Hypothalamus (tissue), 51 donors: ENCODE measurements at places on chromosomes 16 and 17.

GRCh38 chr17:40598619-40599467, 33.6 kb upstream of the CCR7 start:
- DNase-seq: no peak

DNA sequence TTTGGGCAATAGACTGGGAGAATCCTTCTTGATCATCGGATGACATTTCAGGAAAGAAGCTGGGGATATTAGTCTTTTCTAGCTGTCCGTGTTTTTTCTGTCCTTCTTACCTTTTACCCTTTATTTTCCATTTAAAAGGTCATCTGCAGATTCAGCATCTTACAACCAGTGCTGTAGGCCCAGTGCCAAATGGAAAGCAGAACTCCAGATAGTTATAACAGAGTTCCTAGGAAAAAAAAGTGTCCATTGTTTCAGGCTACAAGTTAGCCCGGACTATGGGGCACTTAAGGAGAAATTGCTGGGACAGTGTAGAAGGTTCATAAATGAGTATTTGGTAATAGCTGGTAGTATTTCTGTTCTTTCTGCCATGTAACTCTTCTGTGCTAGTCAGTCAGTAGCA, 28.4 kb downstream of the LDHD start:
- DNase-seq: no peak

DNA sequence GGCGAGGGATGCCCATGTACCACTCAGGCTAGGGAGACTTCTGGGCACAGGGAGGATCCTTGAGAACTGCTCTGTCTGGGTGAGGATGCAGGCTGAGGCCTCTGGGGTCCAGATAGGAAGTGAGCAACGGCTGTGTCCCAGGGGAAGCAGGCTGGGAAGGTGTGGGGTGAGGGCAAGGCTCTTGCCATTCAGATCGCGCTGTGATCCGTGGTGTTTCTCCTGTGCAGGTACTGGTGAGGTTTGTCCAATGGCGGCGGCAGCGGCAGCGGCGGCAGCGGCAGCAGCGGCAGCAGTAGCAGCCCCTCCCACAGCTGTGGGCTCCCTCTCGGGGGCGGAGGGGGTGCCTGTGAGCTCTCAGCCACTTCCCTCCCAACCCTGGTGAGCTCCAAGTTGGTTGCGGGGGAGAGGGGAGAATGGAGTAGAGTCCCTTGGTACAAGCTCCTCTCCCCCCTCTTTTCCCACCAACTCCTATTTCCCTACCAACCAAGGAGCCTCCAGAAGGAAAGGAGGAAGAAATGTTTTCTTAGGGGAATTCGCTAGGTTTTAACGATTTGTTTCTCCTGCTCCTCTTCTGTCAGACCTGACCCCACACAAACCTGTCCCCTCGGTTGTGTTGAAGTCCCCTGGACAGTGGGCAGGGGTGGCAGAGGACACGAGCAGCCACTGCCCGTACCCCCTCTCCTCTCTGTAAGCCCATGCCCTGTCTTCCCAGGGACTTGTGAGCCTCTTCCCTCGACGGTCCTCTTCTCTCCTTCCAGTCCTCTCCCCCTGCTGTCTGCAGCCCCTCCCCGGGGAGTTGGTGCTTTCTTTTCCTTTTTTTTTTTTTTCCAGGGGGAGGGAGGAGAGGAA, 1.9 kb upstream of the PRRT2 start:
- DNase-seq: no peak

DNA sequence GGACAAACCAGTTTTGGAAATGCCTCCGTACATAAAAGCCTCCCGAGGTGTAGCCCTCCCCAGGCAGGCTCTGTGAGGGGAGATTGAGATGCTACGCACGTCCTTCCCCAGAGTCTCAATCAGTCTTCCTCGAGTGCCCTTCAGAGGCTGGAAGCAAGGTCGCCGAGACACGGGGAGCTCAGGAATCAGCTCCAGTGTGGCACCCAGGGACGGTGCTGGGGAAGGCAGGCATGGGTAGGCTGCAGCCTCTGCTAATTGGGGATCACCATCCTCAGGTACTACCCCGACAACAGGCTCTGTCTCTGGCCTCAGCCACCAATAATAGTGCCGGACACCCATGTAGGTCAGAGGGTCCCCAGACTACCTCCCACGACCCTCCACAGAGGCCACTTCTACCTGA, 28.1 kb upstream of the GSG1L start:
- DNase-seq: no peak

DNA sequence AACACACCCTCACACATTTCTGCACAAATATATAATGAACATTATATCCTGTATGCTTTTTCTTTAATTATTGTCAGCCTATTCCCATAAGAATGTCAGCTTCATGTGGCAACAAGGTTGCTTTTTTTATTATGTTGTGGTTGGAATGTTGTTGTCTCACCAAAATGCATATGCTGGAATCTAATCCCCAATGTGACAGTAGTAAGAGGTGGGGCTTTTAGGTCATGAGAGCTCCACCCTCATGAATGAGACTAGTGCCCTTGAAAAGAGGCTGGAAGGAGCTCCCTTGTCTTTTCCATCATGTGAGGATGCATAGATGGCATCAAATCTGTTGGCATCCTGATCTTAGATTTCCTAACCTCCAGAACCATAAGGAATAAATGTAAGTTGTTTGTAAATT, 131.3 kb upstream of the IRX6 start:
- DNase-seq: no peak

DNA sequence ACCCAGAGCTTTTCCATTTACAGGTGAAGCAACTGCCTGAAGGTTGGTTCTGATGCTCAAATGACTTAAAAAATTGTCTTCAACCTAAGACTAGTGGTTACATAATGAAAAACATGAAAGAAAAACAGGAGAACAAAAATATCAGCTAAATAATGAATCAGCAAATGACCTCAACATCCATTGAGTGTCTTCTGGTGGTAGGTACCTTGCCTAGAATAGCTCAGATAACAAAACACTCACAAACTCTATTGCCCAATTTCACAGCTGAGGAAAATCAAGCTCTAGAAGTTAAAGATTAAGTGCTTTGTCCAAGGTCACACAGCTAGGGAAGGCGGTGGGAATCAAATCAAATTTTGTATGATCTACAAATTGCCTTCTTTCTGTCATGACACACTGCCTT, 304.6 kb upstream of the CDH11 start:
- DNase-seq: no peak

DNA sequence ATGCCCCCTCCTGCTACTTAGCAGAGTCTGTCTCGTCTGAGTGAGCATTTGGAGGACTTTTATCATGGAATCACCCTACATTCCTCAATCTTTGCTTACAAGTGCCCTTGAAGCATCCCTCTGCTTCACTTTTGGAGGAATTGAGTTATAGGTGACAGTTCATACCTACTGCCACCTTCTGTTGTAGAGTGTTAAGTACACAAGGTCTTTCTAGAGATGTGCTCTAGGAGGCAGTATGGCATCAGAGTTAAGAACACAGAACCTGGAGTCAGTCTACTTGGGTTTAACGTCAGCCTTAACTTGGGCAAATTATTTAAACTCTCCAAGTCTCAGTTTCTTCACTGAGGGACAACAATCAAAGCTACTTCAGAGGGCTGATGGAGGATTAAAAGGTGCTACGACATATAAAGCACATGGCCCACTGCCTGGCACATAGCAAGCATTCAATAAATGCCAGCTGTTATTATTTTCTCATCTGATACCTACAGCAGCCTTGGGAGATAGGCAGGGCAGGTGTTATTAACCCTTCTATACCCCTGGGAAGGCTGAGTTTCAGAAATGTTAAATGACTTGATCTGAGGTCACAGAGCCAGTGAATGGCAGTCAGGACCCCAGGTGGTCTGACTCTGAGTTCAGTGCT, 62.2 kb downstream of the UTP18 start:
- DNase-seq: no peak

GRCh38 chr17:8629371-8630226, 926 bp downstream of the MYH10 start:
- DNase-seq: peak; percentile 30

GRCh38 chr16:56306690-56307533, 115.6 kb downstream of the GNAO1 start:
- DNase-seq: no peak

DNA sequence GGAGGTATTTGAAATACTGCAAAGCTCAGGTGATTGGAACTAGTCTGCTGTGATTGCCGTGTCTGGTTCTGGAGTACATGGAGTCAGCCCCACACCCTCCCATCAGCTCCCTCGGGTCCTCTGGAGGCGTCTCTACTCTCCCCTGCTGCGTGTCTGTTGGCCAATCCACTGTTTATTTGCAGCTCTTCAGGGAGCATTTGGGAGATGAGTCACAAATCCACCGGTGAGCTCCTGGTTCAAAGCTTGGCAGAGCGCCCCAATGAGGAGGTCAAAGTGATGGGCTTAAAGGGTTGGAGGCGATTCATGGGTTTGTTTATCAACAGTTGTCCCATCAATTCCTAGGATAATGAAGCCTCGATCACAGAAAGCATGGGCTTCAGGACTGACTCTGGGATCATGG, 14.6 kb downstream of the CALB2 start:
- no peak for DNase-seq

GRCh38 chr17:14553847-14554246, 253.0 kb downstream of the HS3ST3B1 start:
- no peak for DNase-seq

- no peak for DNase-seq
These were observed 648 bp upstream of the ERCC4 start for GRCh38 chr16:13919330-13919682.

- DNase-seq: peak; percentile 81
These were observed 887 bp upstream of the LASP1 start for GRCh38 chr17:38868817-38869525.

DNA sequence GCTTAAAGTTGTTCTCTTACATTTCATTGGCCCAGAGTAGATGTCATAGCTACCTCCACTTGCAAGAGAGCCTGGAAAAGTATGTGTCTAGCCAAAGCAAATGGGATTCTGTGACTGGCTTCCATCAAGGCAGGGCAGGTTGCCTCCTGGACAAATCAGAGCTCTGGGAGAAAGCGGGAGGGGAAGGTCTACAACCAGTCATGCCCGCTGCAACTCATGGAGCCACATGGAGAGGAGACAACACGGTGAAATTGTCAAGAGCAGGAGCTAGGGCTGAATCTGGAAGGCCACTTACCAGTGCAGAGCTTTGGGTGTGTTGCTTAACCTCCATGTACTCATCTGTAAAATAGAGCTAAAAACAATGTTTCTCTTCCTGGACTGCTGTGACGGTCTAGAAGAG, 83.8 kb downstream of the MARF1 start:
- DNase-seq: no peak

DNA sequence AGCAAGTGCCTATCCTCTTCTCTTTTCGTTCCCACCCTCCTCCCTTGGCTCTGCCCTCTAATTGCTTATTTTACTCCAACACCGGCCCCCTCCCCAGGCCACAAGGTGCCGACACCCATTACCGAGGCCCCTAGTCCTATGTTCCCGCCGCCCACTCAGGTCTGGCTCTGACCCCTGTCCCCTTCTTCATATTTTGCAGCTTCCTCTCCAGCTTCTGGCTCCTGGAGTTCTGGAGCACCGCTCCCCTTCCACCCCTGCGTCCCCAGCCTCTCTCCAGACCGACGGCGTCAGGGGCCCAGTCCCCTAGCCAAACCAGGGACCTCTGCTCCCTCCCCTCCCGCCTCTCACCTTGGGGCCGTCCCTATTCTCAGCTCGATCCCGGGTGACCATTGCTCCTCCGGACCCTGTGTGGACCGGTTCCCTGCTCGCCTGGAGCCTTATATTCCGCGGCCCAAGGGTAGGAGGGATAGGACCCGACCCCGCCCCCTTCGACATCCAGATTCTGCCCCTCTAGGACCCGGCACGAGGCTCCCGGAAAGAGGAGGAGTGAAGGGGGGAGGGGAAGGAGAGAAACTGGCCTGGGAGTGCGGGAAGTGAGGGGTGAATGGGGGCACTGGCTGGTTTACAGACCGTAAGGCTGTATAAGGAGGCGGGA, at the start of gene HES7:
Gene HES7, minus strand, starts transcription at position 412 of the 655 bp plus-strand sequence. Its CDS starts 22 bp downstream, at position 390.
- no peak for DNase-seq

GRCh38 chr16:31505483-31505882, 2.7 kb downstream of the RUSF1 start:
- no peak for DNase-seq

DNA sequence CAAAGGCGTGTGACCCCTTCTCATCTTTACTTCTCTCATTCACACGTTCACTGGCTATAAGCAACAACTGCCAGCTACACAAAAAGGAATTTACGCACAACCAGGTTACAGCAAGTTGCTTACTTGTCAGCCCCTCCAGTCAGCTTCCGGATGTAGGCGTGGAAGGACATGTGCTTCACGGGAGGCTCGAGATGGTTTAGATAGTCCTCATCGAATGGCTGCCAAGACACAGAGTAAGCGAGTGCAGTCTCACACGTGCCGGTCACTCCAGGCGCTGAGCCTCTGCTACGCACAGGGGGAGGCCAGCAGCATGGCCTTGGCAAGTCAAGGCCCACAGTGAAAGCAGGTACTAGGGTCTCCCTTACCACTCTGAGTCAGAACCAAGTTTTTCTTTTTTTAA, 28.3 kb downstream of the NPLOC4 start:
- no peak for DNase-seq

- DNase-seq: no peak
These were observed 63.0 kb downstream of the RMI2 start for GRCh38 chr16:11408216-11408615.

- no peak for DNase-seq
These were observed 1.8 kb upstream of the CBFA2T3 start for GRCh38 chr16:88978608-88979346.

DNA sequence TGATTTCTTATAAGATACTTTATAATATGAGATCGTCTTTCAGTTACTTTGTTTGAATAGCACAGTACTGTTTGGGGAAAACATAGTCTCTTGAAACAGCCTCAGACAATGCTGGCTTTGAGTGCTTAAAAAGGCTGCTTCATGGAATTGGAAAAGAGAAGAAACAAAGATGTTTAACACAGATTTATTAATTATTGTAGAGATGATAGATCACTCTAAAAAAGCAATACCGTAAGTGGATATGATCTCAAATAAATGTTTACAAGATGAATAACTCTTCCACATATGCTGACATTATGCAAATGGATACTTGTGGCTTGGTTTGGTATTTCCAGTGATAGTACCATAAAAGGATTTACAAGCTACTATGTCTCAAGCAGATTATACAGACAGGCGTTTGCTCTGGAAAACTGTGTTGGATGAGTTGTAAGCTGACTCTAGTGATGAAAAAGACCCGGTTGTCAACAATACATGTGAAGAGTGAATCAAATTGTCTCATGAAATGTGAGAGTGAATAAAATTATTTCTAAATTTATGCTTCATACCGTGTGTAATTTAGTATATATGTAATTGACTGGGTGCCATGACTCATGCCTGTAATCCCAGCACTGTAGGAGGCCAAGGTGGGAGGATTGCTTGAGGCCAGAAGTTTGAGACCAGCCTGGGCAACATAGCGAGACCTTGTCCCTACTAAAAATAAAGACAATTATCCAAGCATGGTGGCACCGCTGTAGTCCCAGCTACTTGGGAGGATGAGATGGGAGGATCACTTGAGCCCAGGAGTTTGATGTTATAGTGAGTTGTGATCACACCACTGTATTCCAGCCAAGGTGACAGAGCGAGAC, 105.4 kb downstream of the FTO start:
- no peak for DNase-seq
